ENCODE measurements at places on chromosomes 16 and 17.

- DNase-seq, result no peak
Observed at GRCh38 chr17:1651559-1651844, 1.8 kb upstream of the RILP start.

DNA sequence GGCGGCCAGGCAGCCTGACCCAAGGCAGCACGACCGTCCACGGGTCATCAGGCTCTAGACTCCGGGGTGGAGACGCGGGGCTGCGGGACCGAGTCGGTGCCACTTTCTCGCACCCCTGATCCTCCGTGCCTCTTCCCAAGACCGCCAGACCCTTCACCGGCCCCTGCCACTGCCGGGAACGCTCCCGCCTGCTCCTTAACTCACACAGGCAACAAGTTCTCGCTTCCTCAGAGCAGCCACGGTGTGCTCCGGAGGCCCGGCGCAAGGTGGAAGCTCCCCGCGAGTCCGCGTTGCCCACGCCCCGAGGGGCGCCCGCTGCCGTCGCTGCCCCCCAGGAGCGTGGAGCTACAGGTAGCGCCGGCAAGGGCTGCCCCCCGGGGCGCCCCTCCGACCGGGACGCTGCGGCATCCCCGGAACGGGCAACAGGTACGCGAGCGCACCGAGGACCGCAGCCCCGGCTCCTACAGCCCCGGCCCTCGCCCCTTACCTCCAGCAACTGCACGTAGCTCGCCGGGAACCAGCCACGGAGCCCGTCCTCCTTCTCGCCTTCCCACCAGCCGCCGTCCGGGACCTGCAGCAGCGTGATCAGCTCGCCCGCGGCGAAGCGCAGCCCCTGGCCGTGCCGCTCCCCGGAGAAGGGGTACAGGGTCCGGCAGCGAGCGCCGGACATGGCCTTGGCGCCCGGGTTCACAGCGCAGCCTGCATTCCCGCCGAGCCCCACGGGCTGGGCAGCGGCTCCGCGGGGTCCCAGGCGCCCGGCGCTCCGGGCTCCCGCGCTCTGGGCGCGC is 491 bp downstream of the GAS7 start:
- no peak for DNase-seq

- DNase-seq, result no peak
Observed at GRCh38 chr17:83127431-83128160, 48.2 kb downstream of the METRNL start.

DNA sequence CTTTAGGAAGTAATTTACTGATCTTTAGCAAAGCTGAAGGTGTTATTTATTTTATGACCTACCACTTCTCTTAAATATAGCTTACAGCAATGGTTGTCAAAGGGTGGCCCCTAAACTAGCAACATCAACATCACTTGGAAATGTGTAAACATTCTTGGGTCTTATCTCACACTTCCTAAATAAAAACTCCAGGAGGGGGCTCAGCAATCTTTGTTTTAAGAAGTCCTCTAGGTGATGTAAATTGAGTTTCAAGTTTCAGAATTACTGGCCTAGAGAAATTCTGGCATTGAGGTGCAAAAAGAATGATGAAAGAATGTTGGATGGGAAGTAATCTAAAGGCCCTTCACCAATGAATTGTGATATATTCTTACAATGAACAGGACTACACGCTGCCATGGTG is 142.3 kb downstream of the HS3ST4 start:
- DNase-seq, result no peak

DNA sequence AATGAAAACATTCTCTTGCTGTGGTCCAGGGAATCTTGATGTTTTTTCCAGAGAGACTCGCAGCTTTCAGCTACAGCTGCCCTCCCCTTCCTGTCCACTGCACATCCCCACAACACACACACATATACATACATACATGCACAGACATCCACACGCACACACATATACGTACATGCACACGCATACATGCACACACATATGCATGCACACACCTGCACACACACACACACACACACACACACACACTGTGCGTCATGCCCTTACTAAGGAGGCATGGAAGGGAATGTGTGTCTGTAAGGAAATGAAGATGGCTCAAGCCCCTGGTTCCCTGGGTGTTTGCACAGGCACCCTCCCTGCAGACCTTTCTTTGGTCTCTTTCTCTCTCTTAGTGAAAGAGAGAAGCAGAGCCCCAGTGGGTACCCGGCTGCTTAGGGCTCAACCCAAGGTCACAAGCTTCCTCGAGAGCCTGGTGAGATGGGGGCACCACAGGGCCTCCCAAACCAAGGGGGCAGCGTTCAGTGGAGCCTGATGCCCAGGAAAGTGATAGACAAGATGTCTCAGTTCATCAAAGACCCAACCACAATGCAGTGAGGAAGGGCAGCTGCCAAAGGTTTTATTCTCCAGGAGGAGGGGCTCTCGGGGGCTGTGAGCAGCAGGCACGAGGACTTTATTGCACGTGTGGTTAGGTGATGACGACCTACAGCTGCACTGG is 33.3 kb downstream of the TNFRSF13B start:
- no peak for DNase-seq

- DNase-seq, result no peak
Observed at GRCh38 chr16:80940069-80940856, 66.4 kb downstream of the CMC2 start.

GRCh38 chr17:27879987-27880608 is 13.1 kb downstream of the LYRM9 start:
- DNase-seq, result no peak

Measured in AG09309 (cell line).